ENCODE measurements at places on chromosomes 4 and X. TPM values are rescaled to one million over a fixed set of nuclear protein-coding genes. Genes with fewer than 3 reads are reported as not detected.

The SH3TC1 gene
- 4.6 TPM for total RNA-seq

The CENPVL1 gene
- 1.4 TPM for total RNA-seq

The GSX2 gene
- total RNA-seq, result not detected

The CRMP1 gene
- total RNA-seq, result 7.7 TPM

The FAM120C gene
- 14.6 TPM for total RNA-seq

The HTR2C gene
- 0.04 TPM for total RNA-seq

The RNF128 gene
- 0.18 TPM for total RNA-seq

The TMSB15A gene
- total RNA-seq, result 3.8 TPM

The CSAG3 gene
- not detected for total RNA-seq

The GPC4 gene
- total RNA-seq, result 17.3 TPM

The SGMS2 gene
- 3.3 TPM for total RNA-seq

The SLC26A1 gene
- 0.77 TPM for total RNA-seq

The VCX3B gene
- total RNA-seq, result 1.3 TPM

The PGAM4 gene
- not detected for total RNA-seq

The RUFY3 gene
- total RNA-seq, result 31.0 TPM

The EVC2 gene
- total RNA-seq, result 3.3 TPM

The EXOSC9 gene
- 33.0 TPM for total RNA-seq

The RAB41 gene
- total RNA-seq, result not detected

The ACE2 gene
- 1.4 TPM for total RNA-seq

The FAT4 gene
- total RNA-seq, result 5.6 TPM

The ZDHHC15 gene
- 2.9 TPM for total RNA-seq

The MAOB gene
- total RNA-seq, result 0.67 TPM

The CPLX1 gene
- total RNA-seq, result 0.92 TPM

The MSL3 gene
- total RNA-seq, result 15.4 TPM

The PHF8 gene
- total RNA-seq, result 12.7 TPM

The OPRPN gene
- not detected for total RNA-seq

The SLC25A5 gene
- 552 TPM for total RNA-seq

The NXF2B gene
- not detected for total RNA-seq

The C4orf36 gene
- not detected for total RNA-seq

The GYPE gene
- total RNA-seq, result not detected

The RIBC1 gene
- total RNA-seq, result 2.7 TPM

The S100G gene
- not detected for total RNA-seq

The EGFL6 gene
- not detected for total RNA-seq

The GPR143 gene
- total RNA-seq, result 6.3 TPM

Data from cardiac muscle cell (in vitro differentiated cells and primary cell).